ENCODE measurements at places on chromosomes 5 and 9.

- DNase-seq = no peak
Observed at GRCh38 chr5:115666023-115666422, 40.2 kb upstream of the TMED7 start.

GRCh38 chr5:40402007-40402364 lies 277.7 kb upstream of the PTGER4 start:
- DNase-seq = no peak

GRCh38 chr5:1665803-1666202 lies 133.8 kb downstream of the MRPL36 start:
- DNase-seq = no peak

GRCh38 chr5:22277006-22277405 lies 576.1 kb downstream of the CDH12 start:
- no peak for DNase-seq

DNA sequence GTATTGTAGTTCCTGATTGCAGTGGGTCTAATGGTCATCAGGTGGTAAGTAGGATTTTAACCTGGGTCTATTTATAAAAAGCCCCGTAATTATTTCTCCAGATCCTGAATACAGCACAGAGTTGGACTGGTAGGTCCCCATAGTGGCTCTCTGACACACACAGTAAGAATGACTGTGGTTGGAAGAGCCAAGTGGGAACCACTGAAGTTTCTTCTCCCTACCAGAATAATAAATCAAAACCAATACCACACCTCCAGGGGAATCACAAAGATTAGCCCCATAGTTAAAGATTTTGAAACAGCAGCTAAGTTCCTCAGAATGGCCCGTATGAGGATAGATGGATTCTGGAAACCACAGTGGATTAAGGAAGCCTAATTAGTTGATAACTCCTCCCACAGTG lies 68.4 kb upstream of the ZFR start:
- DNase-seq = no peak

DNA sequence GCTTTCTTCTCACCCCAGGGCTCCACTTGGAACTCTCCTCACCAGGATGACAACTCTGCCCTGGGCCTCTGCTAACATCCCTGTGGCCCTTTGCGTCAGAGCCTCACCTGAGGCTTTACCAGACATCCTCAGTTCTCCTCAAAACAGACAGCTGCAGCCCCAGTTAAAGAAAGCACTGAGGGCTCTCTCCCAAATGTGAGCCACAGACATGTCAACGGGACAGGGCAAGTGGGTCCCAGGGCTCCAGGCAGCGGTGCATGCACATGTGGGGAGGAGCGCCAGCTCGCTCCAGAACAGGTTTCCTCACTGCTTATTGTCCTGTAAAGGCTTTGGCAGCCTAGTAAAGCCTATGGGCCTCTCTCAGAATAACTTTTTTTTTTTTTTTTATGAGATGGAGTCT lies 37.3 kb downstream of the IPPK start:
- DNase-seq = no peak

GRCh38 chr5:92002721-92003274 lies 619.7 kb upstream of the ARRDC3 start:
- DNase-seq = no peak

DNA sequence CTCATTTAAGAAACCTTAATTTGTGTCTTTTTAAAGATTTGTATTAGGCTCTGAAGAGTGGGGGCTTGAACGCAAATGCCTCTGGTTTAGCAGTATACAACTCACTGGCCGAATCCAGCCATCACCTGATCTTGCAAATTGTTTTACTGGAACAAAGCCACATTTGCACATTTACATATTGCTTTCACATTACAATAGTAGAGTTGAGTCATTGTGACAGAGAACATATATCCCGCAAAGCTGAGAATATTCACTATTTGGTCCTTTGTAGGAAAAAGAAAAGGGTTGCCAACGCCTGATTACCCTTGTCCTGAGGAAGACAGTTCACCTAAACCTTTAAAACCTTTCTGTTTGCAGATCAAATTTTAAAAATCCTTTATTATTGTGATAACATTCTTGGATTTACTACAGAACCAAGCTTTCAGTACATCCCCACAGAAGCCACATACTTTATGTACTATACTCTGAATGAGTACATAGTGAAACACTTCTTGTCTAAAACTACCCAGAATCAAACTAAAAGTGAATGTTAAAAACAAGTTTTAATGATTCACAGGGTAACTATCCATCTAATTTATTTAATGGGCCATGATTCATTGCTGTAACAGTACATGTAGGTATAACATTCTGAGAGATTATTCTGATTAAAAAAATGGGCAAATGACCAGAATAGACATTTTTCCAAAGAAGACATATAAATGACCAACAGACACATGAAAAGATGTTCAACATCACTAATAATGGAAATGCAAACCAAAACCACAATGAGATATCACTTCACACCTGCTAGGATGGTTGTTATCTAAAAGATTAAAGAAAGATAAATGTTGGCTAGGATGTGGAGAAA lies 161.0 kb downstream of the SLC25A46 start:
- no peak for DNase-seq

GRCh38 chr5:147636729-147636984 lies 126.8 kb upstream of the DPYSL3 start:
- DNase-seq = no peak

DNA sequence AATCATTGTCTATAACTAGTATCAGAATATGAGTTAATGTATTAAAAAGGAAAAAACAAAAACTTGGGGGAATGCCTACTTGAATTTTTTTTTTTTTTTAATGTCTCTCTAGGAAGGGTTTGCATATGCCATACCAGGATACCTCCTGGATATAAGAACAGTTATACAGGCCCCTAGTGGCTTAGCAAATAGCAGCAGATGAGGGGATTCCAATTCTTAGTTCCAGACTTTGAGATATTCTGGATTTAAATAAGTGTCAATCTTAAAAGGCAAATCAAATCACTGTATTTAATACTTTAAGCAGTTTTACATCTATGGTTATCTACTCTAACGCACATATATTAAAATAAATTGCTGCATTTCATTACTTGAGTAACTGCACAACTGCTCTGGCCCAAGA lies 1055.5 kb upstream of the DMAC1 start:
- DNase-seq = no peak

- no peak for DNase-seq
Observed at GRCh38 chr5:117463881-117464570, 889.4 kb upstream of the SEMA6A start.

DNA sequence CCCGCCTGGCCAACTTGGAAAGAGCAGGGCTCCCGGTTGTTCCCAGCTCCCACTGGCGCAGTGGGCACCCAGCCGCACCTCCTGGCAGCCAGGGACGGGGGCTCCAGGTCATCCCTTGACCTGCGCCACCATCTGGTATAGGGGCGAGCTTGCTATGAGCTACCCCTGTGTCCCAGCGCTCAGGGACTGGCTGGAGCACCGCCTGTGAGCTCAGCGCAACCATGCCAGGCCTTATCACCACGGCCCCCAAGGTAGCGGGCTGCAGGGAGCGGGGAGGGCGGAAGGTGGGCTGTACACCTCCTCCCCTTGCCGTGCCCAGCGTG lies 15.4 kb upstream of the RASA1 start:
- no peak for DNase-seq

- no peak for DNase-seq
Observed at GRCh38 chr9:101226803-101227202, 158.0 kb downstream of the BAAT start.

DNA sequence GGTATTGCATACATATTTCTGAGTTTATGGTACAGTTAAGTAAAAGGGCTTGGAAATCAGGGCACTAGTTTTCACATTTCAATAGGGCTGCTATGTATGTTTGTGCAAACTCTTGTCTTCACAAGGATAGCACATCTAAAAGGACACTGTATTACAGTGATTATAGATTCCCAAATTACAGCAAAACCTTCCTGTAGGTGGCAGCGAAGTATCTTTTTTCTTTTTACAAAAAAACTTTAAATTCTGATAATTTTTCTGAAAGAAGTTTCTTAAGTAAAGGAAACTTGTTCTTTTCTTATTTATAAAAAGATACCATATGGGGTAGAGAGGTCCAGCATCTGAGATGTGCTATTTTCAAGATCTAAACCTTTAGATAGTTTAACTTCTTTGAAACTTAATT lies 337.8 kb downstream of the PTPRD start:
- no peak for DNase-seq

- no peak for DNase-seq
Observed at GRCh38 chr5:173767574-173768266, 120.4 kb upstream of the CPEB4 start.

DNA sequence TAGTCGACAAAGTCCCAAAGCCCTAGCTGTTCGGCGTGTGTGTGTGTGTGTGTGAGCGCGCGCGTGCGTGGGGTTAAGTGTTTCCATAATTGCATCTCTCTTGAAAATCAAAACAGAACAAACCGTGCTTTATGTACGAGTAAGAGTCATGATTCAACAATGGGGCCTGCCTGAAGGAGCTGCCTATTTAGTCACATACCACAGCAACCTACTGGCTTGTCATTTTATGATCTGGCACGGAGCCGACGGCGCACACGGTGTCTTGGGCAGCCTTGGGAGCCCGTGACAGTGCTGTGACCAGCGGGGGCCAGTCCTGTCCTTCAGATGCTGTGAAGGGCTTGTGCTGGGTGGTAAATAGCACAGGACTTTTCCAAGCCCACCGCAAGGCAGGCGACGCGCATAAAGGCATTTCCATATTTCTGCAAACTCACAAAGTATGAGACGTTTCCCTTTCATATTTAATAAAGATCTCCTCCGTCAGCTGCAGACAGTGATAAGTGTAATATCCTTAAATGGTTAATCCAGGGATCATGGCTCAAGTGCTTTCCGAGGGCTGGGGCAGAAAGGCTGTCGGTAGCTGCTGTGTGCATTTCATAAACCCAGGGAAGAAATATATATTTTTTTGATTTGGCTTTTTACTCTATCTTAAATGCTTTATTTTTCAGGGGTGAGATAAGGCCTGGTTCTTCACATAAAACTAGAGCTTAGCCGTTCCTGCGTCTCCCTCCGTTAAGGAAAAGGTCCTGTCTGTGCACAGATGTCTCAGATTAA lies 270.2 kb upstream of the IRX1 start:
- no peak for DNase-seq

DNA sequence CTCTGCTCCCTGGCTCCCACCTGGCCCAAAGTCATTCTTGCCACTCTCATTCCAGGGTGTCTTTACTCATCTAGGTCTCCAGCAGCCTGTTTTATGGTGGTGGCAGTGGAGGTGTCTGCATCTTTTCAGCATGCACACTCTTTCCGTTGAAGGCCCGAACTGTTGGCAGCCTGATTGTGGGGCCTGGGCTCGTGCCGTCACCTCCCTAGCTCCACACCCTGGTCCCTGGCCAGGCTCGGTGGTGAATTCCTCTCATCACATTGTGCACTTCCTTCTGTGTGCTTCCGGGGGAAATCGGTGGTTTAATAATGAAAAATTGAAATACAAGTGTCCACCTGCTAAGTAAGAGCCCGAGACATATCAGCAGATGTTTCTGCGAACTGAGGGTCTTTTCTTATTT lies 214.3 kb downstream of the TRIO start:
- DNase-seq = no peak

GRCh38 chr9:112496074-112496722 lies 9.6 kb downstream of the KIAA1958 start:
- no peak for DNase-seq

DNA sequence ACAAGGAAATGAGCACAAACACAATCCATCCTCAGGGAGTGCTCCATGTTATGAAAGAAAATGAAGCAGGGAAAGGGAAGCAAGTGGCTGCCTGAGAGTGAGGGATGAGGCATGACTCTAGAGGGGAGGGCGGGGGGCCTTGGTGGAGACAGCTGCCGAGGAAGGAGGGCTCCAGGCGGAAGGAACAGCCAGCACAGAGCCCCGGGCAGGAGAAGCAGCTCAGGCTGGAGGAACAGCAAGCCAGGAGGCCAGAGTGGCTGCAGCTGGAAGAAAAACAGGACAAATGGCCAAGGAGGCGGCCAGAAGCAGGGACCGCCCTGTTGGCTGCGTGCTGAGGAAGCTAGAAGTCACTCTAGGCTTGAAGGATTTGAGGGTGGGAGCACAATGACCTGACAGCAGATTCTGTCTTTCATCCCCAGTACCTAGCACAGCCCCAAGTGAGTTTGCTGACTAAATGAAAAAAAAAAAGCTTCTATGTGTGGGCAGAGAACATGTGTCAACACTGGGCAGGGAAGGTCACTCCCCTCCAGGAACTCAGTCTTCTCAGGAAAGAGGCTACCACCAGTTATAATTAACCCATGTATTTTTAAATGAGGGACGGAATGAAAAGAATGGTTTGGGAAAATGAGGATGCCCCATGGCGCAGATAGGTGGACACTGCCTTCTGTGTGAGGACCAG lies 142.8 kb downstream of the DCP2 start:
- no peak for DNase-seq

DNA sequence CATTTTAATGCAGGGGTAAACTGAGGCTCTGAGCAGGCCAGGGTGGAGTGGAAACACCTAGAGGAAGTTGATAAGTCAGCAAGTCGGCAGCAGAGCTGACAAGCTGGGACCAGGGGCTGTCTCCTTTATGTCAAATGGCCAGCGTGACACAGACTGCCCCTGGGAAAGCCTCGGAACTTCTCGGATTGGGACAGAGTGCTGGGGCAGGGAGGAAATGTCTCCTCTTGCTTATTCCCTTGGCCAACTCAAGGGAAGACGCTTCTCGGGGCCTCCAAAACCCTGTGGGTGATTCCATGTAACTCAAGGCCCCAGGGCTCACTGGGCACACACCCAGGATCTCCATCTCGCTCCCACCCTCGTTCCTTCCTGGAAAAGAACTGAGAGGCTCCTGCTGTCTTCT lies 25.4 kb upstream of the ANXA6 start:
- DNase-seq = no peak

- peak; percentile 2 for DNase-seq
Observed at GRCh38 chr5:72611118-72611730, 104.0 kb upstream of the ZNF366 start.

GRCh38 chr5:40078898-40079575 lies 600.7 kb upstream of the PTGER4 start:
- DNase-seq = no peak

- no peak for DNase-seq
Observed at GRCh38 chr5:87074934-87075541, 192.6 kb upstream of the RASA1 start.

GRCh38 chr5:33319841-33320240 lies 120.9 kb upstream of the TARS1 start:
- DNase-seq = no peak

DNA sequence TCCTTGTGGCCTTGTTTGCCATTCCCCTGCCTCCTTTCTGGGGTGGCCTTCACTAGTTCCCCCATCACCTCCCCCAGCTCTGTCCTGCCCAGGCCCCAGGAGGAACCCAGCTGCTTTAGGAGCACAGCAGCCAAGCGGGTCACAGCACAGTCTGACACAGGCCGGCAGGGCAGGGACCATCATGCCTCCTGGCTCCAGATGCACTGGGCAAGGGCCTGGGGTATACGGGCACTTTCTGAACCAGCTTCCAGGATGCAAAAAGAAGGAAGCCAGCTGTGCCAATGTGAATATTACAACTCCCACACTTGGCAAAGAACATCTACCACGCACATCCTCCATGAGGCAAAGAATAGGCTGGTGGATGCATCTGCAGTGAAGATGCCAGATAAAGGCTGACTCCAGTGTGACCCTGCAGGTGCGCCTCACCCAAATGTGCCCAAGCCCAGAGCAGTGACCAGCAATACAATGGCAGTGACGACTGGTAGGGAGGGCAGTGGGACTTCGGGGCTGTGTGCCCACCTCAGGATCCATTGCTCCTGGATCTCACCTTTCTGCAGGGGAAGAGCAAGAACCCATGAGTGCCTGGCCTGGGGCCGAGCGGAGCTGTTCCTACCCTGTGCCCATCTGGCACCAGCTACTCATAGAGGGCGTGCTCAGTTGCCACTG lies 6.3 kb upstream of the IL3 start:
- DNase-seq = no peak

GRCh38 chr9:110788871-110789270 lies 120.3 kb downstream of the MUSK start:
- no peak for DNase-seq

Measured in stimulated activated CD8-positive, alpha-beta memory T cell treated with anti-CD3 and anti-CD28 coated beads, Interleukin-7, amount 100 ng/mL, for 24 hours (primary cell).